ENCODE measurements at places on chromosomes 5 and 9.
A peak's percentile ranks its signal among the peaks of the same experiment; 100 is the strongest.

DNA sequence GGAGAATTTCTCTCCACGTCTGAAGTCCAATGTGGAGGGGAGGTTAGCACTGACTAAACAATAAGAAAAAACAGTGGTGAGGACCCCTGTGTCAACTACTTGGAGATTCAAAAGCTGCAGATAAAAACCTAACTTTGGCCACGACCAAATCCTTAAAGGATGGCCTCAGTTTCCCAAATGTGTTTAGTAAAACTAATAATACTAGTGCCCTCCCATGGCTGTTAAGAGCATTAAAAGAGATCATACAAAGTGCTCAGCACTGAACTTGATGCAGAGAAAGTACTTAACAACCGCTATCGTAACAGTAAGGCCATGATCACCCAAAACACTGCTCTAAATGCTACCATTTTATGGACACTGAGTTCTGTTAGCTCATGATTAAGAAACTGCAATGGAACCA is 288.4 kb downstream of the EBF1 start:
- DNase-seq = no peak

- no peak for DNase-seq
Observed at GRCh38 chr9:38176251-38176650, 107.2 kb upstream of the SHB start.

- no peak for DNase-seq
Observed at GRCh38 chr5:143898916-143899591, 87.1 kb downstream of the HMHB1 start.

DNA sequence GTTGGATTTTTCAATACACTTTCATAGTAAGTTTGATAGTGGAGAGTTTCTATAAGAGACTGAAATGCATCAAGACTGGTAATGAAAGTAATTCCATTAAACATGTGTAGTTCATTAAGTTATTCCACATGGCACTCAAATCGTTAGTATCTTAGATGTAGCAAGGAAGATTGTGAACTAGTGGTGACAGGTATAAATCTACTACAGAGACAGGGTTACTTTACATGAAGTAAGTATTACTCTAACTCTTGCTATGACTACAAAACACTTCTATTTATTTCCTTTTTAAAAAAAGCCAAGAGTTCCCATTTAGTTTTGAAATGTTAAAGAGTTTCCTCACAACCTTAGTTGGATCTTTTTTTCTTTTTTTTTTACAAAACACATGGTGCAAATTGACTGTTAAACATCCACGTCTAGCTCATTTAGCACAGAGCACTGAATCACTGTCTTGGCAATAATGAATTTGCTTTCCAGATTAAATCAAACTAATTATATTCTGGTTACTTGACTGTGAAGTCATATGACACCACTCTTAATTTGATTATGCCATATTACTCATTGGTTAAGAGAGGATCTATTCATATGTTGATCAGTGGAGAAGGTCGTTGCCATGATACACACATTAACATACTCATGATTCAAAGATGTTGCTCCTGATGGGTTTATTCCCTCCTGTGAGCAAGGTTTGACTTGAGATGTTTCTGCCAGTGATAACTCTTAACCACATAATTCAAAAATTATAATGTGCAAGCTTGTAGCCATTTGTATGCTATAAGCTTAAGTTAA is 644.8 kb downstream of the EFNA5 start:
- DNase-seq = no peak

- DNase-seq = no peak
Observed at GRCh38 chr9:6605202-6605601, 40.3 kb downstream of the GLDC start.

DNA sequence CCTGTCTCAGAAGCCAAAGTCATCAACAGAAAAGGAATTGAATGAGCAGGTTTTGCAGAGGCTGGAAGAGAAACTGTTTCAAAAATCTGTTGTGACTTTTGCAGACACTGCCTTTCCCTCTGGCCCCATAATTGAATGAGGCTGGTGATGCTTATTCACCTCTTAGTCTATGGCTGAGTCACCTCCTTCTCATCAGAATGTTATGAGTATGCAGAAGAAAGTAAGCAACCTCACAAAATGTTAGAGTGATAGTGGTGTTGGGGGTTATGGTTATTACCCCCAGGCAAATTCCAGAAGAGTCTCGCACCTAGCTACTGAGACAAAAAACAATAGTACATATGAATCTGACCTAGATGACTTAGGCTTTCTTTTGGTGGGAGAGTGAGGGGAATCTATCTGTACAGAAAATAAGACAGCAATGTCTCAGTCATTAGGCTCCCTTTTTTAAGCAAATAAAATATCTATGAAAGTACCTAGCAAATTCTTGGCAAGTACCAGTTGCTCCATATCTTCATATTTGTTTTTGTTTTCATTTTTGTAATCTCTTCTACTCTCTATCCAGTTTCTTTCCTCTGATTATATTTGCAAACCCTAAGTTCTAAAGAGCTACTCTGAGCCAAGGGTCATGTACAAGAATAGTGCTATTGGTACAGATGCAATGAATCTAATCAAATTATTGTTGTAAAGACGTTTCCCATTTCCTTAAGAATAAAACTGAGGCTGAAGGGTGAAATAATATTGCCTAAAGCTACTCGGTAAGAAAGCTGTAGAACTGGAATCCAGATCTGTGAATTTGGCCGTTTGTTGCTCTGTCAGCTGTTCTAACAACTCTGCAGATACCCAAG is 498.1 kb upstream of the TNC start:
- peak; percentile 95 for DNase-seq

GRCh38 chr9:107653263-107653821 is 163.8 kb upstream of the KLF4 start:
- DNase-seq = no peak

GRCh38 chr9:11063263-11063662 is 450.5 kb upstream of the PTPRD start:
- DNase-seq = no peak

DNA sequence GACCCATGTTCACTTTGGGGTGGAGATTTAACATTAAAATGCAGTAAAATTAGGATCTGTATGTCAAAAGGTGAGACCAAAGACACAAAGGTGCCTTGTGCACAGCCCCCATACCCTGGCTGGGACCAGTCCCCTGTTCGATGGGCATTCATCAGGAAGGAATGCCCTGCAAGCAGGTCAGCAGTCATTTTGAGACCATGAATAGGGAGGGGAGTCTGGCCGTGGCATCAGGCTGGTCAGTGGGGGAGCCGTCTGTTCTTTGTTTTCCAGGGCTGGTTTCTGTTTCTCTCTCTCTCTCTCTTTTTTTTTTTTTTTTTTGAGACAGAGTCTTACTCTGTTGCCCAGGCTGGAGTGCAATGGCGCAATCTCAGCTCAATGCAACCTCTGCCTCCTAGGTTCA is 68.9 kb upstream of the GOLM1 start:
- DNase-seq = no peak

DNA sequence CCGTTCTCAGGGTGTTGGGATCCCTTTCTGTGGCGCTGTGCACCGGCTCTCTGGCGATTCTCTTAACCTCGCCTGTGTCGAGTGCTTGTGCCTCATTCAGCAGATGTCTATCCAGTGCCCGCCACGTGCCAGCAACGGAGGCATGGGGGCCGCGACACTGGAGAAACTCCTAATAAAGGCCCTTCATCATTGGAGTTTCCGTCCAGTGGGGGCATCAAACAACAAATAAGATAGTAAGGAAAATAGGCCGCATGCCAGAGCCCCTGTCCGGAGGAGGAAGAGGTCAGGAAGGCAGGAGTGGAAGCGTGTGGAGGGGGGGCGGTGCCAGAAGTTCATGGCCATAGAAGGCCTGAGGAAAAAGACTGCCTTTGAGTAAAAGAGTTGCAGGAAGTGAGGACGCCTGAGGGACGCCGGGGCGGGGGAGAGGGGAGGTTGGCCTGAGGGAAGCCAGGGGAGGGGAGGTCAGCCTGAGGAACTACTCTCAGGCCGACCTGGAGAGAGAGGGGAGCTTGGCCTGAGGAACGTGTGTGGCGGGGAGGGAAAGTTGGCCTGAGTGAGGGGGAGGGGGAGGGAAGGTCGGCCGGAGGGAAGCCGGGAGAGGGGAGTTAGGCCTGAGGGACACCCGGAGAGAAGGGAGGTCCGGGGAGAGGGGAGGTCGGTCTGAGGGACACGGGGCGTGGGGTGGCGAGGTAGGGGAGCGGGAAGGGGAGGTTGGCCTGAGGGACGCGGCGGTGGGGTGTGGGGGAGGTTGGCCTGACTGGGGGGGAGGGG is 82.2 kb downstream of the CACNA1B start:
- no peak for DNase-seq

- DNase-seq = no peak
Observed at GRCh38 chr9:108953983-108954574, 19.9 kb downstream of the ABITRAM start.

- DNase-seq = no peak
Observed at GRCh38 chr5:125412561-125413495, 666.4 kb upstream of the ZNF608 start.

- no peak for DNase-seq
Observed at GRCh38 chr5:143041-143440, 48.3 kb upstream of the LRRC14B start.

DNA sequence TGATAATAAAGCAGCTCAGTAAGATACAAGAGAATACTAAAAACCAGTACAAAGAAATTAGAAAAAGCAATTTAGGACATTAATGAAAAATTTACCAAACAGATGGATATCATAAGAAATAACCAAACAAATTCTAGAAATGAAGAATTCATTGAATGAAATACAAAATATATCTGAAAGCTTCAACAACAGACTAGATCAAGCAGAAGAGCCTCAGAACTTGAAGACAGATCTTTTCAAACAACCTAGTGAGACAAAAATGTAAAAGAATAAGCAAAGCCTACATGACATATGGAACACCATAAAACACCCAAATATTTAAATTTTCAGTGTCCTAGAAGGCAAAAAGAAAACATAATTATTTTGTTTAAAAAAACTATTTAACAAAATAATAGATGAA is 66.9 kb downstream of the SKIC3 start:
- DNase-seq = no peak

DNA sequence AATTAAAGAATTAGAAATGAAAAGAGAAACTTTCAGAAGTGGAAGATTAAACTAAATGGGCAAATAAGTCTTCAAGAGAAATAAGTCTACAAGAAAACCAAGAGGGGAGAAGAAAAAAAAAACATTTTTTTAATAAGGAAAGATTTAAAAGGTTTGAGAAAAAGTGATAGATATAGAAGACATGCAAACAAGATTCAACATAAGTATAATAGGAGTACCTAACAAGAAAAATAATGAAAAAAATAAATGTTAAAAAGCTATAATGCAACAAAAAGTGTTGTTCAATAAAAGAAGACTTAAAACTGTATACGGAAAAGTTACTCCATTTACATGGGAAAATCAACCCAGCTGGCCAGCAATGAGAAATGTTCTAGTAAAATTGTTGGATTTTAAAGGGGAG is 42.6 kb downstream of the PTPDC1 start:
- no peak for DNase-seq

GRCh38 chr5:11289208-11289607 is 528.2 kb upstream of the DAP start:
- no peak for DNase-seq

- DNase-seq = peak; percentile 88
Observed at GRCh38 chr9:72428329-72428728, 63.3 kb upstream of the ZFAND5 start.

GRCh38 chr5:31052937-31053658 is 140.4 kb upstream of the CDH6 start:
- no peak for DNase-seq

GRCh38 chr9:105854026-105854782 is 159.9 kb downstream of the TMEM38B start:
- no peak for DNase-seq

GRCh38 chr5:103927739-103928138 is 365.1 kb upstream of the NUDT12 start:
- no peak for DNase-seq

DNA sequence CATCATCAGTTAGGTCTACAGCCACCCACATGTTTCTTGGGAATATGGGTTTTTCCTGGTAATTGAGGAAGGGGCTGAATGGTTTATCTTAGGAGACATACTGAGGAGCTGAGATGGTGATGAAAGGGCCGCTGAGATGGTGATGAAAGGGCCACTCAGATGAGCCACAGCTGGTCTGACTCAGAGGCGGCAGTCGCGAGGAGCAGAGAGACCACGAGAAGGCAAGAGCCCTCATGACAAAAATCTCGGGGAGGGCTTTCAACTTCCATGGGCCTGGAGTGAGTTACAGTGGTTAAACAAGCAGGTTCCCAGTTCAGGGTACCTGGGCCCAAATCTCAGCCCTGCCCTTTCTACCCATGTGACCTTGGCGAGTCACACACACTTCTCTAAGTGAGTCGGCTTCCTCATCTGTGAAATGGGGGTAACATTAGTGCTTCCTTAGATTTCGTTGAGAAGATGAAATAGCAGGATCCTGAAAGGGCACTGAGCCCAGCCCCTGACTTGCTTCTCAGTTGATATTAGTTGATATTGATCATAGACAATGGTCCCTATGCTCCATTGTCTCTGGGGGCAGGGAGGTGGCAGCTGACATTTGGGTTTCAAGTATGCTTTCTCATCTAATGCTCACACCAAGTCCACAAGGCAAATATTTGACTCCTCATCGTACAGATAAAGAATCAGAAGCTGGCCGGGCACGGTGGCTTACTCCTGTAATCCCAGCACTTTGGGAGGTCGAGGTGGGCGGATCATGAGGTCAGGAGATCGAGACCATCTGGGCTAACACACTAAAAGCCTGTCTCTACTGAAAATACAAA is 169.5 kb downstream of the RGS3 start:
- no peak for DNase-seq

GRCh38 chr9:92033307-92033706 is 81.9 kb downstream of the SPTLC1 start:
- no peak for DNase-seq

DNA sequence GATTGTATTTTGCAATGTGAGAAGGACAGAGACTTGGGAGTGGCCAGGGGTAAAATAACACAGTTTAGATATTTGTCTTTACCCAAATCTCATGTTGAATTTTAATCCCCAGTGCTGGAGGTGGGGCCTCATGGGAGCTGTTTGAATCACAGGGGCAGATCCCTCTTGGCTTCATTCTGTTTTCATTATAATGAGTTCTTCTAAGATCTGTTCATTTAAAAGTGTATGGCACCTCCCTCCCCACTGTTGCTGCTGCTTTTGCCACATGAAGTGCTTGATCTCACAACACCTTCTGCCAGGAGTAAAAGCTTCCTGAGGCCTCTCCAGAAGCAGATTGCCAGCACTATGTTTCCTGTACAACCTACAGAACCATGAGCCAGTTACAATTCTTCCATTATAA is 28.1 kb downstream of the COX7C start:
- DNase-seq = no peak
